CD4-positive, alpha-beta T cell treated with Interferon gamma for 1 hour (primary cell): ENCODE measurements at places on chromosomes 1 and 21.
A peak's percentile ranks its signal among the peaks of the same experiment; 100 is the strongest.

- DNase-seq: no peak
Measured at GRCh38 chr1:58358346-58358745, 188.2 kb downstream of the OMA1 start.

DNA sequence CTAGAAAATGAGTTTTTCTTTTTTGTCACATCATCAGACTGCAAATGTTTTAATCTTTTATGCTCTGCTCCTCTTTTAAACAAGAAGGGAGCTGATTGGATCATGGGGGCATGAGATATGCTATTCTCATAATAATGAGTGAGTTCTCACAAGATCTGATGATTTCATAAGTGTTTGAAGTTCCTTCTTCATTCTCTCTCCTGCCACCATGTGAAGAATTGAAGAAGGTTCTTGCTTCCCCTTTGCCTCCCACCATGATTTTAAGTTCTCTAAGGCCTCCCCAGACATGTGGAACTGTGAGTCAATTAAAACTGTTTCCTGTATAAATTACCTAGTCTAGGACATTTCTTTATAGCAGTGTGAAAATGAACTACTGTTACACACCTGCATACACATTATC, 218.2 kb downstream of the NRIP1 start:
- no peak for DNase-seq

DNA sequence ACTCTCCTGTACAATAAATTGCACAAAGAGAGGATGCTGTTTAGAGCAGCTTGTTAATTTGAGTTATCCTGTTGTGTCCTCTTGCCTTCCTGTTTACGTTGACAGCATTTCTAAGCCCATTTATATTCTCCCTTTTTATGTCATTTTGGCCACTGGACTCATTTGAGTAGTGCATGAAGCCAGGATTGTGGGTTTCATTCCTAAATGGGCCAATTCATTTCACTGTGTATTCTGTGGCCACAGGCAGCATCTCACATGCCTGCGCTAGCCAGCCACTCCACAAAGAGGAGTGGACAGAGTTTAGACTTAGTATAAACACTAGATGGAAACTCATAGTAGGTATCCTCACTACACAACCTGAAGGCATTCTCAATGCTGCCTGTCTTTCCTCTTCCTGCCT, 73.4 kb downstream of the DTL start:
- no peak for DNase-seq

- no peak for DNase-seq
Measured at GRCh38 chr1:59342801-59343575, 46.1 kb downstream of the FGGY start.

- DNase-seq: no peak
Measured at GRCh38 chr1:233143241-233143640, 152.3 kb downstream of the PCNX2 start.

DNA sequence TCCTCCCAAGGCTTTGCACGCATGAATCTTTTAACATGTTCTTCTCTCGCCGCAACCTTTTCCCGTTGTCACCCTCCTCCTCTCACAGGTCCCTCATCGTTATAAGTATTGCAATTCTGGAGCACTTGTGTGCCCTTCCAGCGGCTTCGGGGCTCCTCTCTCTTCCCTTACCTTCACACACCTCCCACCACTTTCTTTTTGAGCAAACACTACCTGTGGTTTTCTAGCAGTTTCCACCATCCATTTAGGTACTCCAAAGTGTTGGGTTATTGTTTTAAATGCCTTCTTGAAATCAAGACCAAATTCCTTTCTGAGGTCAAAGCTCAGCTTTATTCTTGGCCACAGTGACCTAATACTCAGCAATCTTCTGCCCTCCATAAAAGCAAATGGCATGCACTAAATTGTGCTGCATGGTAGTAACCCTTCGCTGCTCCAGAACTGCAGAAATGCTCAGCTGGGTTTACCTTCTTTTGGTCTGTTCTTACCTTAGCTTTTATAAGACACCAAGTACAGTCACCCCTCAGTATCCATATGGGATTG, 472.4 kb downstream of the SETD4 start:
- no peak for DNase-seq

DNA sequence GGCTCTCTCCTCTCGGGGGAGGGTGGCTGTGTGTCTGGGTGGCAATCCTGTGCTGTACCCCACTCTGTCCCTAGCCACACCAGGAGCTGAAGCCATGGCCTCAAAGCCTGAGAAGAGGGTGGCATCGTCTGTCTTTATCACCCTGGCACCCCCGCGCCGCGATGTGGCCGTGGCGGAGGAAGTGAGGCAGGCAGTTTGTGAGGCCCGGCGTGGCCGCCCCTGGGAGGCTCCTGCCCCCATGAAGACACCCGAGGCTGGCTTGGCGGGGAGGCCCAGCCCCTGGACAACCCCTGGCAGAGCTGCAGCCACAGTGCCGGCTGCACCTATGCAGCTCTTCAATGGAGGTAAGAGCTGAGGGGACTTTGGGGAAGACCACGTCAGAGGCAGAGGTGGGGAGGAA, 6.3 kb downstream of the FBLIM1 start:
- DNase-seq: no peak

- DNase-seq: no peak
Measured at GRCh38 chr21:41600116-41600515, 92.2 kb upstream of the TMPRSS2 start.

GRCh38 chr1:246786606-246787238, 62.5 kb downstream of the SCCPDH start:
- DNase-seq: no peak

DNA sequence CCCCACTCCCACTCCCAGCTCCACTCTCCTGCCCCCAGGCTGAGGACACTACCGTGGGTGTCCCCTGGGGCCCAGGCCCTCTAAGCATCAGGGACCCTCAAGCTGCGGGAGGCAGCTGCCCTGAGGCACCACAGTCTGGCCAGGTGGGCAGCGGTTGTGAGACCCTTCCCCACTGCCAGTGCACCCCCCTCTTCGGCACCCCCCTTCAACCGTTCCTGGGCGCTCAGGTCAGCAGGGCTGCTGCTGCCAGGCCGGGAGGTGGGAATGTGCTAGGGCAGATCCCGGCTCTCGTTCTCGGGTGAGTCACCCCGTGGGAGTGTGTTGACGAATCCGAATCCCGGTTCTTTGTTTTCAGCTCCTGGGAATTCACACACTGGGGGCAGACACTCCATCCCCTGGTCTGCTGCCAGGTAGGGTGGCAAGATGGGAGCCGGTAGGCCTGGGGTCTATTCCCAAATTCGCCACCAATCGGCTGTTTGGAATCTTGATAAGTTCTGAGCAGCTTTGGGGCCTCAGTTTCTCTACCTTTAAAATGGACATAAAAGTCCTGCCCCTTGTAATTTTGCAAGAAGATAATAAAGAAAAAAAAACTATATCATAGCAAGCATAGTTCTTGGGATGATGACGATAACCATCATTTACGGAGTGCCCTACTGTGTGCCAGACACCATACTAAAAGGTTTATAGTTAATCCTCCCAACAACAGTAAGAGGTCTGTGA, 28.5 kb upstream of the CASZ1 start:
- DNase-seq: no peak

- DNase-seq: no peak
Measured at GRCh38 chr1:99675994-99676393, 30.1 kb downstream of the PALMD start.

DNA sequence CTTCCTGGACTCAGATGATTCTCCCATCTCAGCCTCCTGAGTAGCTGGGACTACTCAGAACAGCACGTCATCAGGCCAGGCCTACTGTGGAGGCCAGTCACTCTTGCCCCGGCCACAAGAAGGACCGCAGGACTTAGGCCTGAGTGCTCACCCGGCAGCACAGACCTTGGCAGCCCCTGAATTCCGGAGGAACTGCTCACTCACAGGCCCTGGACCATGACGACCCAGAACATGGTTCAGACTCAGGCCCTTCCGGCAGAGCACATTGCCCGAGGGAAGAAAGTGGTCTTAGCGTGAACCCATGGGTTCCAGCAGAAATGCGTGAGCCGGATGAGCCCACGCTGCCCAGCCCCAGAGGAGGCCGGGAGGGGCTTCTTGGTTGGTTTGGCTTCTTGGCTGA, 177.3 kb upstream of the TMEM51 start:
- no peak for DNase-seq

- DNase-seq: peak; percentile 61
Measured at GRCh38 chr1:205141236-205142101, 19.7 kb upstream of the RBBP5 start.

DNA sequence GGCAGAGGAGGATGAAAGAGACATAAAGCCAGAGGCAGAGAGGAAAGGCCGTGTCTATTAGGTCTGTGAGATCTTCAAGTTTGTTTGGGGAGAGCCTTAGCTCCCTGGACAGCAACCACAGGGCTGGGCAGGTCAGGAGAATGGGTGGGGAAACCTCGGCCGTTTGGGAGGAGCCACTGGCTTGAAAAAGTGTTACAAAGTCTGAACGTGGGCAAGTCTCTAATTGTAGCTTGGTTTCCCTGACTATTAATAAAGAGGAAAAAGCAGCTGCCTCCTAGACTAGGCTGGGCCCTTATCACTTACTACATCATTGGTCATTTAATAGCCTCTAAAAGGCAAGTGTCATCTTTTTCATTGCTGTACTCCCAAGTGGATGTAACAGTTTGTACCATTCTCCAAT, at the start of gene CCDC17:
TSS of gene CCDC17 (minus strand) at position 83 of the 400 bp plus-strand sequence. CDS start 145 bp downstream, outside the sequence.
- no peak for DNase-seq

- no peak for DNase-seq
Measured at GRCh38 chr1:1336931-1337792, 6.1 kb downstream of the TAS1R3 start.

DNA sequence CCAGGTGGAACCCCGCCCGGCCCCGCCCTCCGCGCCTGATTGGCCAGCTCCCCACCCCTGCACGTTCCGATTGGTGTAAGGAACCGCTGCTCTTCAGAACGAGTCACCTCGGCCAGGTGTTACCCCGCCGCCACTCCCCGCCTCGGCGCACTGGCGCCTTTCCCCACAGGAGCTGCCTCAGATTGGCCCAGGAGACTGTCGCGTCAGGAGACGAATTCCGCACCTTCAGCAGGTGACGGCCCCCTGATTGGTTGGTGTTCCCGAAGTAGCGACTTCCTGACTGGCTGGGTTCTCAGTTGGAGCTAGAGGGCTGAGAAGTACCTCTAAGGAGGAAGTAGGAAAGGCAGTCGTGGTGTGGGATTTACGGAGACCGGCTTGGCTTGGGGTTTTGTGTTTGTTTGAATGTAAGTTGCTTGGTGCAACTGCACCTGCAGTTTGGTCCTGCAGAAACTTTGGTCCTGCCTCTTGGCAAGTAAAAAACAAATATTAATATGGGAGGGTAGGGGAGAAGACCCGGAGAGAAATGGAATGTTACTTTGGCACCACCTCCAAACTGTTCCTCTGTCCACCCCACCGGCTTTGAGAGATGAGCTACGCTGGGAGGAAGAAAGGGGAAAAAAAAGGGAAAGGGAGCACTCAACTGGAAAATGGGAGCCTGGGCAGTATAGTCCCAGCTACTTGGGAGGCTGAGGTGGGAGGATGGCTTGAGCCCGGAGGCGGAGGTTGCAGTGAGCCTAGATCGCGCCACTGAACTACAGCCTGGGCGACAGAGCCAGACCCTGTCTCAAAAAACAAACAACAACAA, 415 bp upstream of the F11R start:
- DNase-seq: peak; percentile 93

GRCh38 chr1:233281711-233282581, 13.6 kb downstream of the PCNX2 start:
- DNase-seq: no peak

- DNase-seq: peak; percentile 19
Measured at GRCh38 chr1:243731974-243732625, 117.9 kb downstream of the AKT3 start.

DNA sequence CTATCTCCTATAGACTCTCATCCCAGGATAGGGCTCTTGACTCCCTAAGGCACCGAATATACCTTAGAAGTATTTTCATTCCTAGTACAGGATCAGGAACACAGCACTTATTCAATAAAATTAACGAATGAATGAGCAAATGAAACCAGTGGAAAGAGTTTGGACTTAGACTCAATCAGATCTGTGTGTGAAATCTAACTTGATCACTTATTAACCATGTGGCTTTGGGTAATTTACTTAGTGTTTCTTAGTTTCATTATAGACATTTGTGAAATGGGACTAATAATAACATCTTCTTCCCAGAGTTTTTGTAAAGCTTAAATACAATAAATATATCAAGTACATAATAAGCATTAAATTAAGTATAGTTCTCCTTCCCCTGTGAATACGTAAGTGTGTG, 230.1 kb downstream of the ADGRL2 start:
- no peak for DNase-seq

DNA sequence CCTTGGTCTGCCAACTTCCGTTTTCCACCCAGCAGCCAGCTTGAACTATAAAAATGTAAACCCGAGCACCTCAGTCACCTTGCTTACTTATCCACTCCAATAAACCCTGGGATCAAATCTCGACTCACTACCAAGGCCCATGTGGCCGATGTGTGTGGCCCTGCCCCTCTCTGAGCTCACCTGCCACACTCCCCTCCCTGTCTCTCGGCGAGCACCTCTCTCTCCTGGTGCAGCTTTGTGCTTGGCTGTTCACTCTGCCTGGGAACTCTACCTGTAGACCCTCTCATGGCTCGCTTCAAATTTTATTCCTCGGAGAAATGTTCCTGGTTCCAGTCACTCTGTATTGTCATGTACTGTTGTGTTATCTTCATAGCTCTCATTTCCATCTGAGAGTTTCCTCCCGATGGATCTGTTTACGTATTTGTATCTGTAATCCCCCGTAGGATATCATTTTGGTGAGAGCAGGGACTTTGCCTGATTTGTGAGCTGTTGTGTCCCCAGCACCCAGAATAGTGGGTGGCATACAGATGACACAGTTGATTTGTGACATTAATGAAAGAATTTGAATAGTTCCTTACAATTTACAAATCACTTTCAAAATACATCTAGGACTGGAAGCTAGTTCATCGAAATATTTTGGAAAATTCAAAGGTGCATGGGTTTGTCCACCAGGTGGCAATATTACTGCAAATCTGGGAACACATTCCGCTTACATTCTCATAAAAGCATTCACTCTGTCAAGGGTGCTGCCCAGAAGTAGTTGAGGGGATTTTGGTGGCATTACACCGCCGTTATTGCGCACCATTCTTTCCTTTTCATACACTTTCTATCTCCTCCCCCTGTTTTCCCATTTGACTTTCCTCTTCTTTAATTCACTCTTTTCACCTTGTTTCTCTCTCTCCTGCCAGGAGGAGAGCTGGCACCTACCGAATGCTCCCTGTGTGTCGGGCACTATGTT, 95.3 kb downstream of the ABCA4 start:
- no peak for DNase-seq

- no peak for DNase-seq
Measured at GRCh38 chr1:41765152-41765551, 153.6 kb downstream of the HIVEP3 start.

GRCh38 chr1:193157360-193157759, 29.1 kb downstream of the B3GALT2 start:
- no peak for DNase-seq

DNA sequence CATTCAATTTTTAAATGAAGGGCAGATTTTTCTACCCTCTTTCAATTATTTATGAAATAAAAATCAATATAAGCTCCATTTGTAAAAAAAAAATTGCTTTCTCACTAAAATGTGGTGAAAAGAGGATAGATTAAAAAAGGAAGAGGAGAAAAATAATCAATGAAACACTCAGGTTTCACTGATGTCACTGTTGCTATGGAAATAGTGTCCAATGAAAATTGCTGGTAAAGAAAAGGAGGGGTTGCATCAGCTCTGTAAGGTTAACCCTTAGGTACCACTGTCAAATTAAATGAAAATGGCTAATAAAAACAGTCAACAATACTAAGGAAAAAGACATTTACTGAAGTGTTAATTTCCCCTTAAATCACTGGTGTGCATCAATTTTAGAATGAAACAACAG, 91.6 kb upstream of the TTC39A start:
- DNase-seq: no peak

GRCh38 chr1:44810101-44810761, 1.9 kb downstream of the BTBD19 start:
- peak; percentile 52 for DNase-seq

GRCh38 chr1:2229037-2229864, 1.1 kb downstream of the SKI start:
- DNase-seq: peak; percentile 58

GRCh38 chr21:23664193-23664694, 1943.0 kb downstream of the MRPL39 start:
- no peak for DNase-seq
